ENCODE measurements at places on chromosomes 3 and 15. TPM values are rescaled to one million over a fixed set of nuclear protein-coding genes. Genes with fewer than 3 reads are reported as not detected.

Gene TF
- not detected for total RNA-seq

DNA sequence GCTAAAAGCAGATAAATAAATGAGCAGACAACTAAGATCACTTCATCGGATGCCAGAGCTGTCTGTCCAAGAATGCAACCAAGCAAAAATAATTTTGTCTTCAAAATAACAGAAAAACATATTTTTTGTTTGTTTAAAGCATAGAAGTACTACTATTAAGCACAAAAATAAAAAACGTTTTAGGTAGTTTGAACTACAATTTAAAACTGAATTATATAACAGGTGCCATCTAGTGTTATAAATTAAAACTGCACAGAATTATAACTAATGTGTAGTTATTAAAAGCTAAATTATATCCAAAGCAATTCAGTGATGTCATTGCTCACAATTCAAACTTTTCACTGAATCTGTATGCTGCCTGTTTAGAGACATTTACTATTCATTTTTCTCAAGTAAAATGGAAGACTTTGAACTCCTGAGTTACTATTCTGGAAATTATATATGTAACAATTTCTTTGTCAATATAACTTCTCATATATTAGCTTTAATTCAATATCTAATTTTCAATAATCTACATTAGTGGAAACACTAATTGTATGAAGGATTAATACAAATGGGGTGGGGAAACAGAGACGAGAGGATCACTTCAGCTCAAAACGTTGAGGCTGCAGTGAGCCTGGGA lies 29.5 kb downstream of the LINS1 start:
- no peak for DNase-seq

Gene PTH1R
- total RNA-seq, result 2.1 TPM

Gene SNRPN
- 201 TPM for total RNA-seq

- DNase-seq, result no peak
Measured at GRCh38 chr3:88034491-88035275, 24.1 kb downstream of the CGGBP1 start.

All from kidney epithelial cell (primary cell).